HFFc6 (cell line): ENCODE measurements at places on chromosomes 11 and 22.
A peak's percentile ranks its signal among the peaks of the same experiment; 100 is the strongest.

DNA sequence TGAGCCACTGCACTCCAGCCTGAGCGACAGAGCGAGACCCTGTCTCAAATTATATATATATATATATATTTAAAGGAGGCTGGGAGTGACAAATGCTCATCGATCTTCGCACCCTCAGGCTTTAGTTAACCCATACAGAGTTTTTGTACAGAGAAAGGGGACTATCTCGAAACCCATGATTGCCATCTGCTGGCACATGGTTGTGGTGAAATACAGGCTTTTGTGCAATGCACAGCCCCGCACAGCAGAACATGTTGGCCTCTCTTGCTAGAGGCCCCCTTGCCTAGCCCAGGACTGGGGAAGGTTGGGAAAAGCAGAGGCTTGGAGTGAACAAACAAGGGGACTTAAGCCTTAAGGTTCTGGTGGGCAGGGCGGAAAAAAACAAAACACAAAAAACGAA is 3.6 kb downstream of the MYBPC3 start:
- peak; percentile 20 for DNase-seq

GRCh38 chr11:65125197-65126056 is 3.3 kb downstream of the MRPL49 start:
- DNase-seq, result no peak

DNA sequence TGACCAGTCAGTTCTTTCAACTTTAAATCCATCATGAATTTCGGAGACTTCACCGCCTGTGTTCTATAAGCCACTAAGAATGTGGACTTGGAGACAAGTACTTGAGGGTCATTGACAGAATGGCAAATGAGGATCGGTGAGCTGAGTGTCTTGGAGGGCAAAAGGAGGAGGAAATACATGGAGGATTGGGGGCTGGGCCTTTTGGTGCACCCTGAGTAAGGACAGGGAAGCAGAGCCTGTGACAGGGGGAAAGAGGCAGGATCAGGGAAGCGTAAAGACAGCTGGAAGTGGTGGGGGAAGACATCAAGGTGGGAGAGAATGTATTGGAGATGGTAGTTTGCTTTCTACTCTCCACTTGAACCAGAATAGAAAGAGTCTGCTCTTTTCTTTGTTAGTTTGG is 70.4 kb upstream of the MTMR2 start:
- no peak for DNase-seq

GRCh38 chr11:118789501-118790356 is 1.2 kb downstream of the DDX6 start:
- DNase-seq, result peak; percentile 3

DNA sequence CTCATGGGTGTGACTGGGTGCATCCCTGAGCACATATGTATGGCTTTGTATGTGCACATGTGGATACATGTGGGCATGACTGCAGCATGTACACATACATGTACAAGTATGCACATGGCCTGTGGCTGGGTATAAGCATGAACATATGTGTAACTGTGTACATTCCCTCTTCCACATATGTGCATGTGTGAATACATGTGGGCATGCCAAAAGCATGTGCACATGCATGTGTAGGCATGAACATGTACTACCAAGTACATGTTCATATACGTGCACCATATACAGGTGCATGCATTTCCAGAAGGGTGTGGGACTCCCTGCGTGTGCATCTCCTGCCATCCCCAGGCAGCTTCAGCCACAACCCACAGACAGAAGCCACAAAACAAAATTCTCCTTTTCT is 208.2 kb downstream of the MN1 start:
- no peak for DNase-seq

DNA sequence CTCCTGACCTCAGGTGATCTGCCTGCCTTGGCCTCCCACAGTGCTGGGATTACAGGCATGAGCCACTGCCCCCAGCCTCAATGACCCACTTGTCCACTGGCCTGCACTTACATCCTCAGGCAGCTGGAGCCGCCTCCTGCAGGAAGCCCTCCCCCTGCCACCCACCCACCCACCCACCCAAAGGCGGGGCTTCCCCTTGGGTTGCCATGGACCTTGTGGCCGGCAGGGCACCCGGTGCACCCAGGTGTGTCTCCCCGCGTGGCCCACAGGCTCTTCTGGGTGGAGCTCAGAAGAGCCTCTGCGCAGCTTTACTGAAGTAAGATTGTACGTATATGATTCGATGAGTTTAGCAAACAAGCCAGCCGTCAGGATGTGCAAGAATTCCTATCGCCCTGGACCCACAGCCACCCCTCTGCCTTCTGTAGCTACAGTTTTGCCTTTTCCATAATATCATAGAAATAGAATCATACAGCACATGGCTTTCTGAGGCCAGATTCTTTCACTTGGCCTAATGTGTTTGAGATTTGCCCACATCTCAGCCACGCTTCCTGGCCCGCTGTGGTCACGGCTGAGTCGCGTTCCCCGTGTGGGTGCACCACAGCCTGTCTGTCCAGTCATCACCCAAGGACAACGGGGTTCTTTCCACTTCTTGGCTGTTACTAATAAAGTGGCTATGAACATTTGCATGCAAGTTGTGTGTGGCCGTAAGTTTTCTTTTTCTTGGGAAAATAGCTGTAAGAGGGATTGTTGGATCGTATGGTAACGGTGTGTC is 5.3 kb upstream of the BRSK2 start:
- DNase-seq, result peak; percentile 5

GRCh38 chr22:43228330-43228729 is 41.4 kb upstream of the TTLL12 start:
- DNase-seq, result no peak

DNA sequence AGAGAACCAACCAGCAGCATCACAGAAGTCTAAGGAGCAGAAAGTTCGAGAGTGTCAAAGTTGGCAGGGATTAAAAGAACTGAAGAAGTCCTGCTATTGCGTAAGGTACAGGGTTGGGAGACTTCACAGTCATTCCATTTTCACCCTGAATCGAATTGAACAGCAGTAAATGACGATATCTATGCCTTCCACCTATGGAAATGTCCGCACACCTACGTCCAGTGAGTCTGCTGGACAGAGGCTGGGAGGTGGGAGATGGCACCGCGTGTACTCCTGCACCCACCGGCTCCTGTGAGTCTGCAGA is 116.7 kb downstream of the MICAL3 start:
- no peak for DNase-seq
